ENCODE measurements at places on chromosomes 6 and 20.

DNA sequence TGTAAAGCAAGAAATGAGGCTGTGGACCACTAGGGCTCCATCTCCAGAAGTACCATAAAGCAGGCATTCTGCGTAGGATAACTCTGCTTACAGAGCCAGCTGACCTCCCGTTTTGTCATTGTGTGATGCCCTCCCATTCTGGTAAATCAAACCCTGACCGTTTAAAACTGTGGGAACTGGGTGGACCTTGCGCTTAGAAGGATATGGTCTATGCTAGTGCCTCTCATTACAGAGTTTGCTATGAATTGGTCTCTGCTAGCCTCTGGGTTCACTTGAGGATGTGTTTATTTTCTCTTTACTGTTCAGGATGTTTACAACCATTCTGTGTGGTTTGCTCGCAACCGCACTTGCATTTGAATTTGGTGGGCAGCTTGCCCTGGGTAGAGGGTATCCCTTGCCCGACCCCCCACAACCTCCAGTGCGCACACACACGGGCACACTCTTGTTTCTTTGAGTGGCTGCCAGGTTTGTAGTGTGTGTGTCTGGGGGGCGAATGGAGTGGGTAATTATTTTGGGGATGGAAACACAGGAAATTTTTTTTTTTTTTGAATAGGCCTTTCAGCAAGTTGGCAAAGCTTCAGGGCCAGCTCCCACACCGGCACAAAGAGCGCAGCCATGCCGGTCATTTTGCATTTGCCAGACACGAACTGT lies 198.3 kb downstream of the JARID2 start:
- DNase-seq, result peak; percentile 70

DNA sequence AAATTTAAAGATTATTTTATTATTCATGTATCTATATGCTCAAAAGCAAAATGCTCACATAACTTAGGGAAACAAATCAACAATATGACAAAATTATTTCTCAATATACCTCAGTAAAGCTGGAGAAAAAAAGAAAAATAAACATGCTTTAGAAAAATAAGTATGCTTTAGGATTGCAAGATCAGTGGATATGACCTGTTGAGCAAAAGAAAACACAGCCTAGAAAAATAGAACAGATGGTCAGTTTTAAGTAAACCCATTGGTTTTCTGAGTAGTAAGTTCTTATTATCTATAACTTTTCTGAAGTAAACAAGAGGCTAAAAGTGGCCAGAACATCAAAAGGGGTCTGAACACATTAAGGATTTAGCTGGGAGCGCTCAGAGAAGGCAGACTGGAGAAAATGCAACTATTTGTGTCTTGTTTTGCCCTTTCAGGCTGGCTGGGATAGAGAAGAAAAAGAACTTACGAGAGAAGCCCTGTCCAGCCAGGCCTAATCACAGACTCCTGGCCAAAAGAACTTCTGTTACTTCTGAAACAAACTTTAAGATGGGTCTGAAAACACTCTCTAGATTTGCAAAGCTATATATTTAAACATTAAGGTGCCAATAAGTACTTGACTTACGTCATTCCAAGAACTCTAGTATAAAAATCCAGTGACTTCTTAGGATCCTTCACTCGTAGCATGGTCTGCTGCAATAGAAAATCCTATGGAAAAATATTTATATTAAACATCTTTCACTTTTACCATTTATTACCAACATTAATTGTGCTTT lies 16.5 kb downstream of the GLO1 start:
- no peak for DNase-seq

GRCh38 chr20:10474606-10475184 lies 39.6 kb downstream of the SLX4IP start:
- no peak for DNase-seq

- DNase-seq, result peak; percentile 7
These were observed 380.9 kb upstream of the RGS17 start for GRCh38 chr6:153511896-153512496.

DNA sequence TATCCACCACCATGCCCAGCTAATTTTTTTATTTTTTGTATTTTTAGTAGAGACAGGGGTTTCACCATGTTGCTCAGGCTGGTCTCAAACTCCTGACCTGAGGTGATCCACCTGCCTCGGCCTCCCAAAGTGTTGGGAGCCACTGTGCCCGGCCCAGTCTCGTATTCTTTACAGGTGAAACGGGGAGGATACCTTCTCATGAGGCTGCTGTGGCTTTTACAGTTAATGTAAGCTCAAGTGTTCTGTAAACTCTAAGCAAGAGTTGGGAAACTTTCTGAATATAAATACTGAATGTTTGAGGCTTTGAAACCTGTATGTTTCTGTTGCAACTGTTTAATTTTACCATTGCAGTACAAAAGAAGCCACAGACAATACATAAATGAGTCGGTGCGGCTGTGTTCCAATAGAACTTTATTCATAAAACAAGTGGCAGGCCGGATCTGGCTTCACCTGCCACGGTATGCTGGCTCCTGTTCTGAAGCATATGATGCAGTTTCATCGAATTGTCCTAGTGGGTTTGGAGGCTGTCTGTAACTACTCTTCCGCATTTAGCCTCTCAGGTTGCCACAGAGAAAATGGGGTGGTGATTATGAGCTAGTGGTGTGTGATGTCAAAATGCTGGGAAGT lies 192.5 kb upstream of the ZFP64 start:
- no peak for DNase-seq

DNA sequence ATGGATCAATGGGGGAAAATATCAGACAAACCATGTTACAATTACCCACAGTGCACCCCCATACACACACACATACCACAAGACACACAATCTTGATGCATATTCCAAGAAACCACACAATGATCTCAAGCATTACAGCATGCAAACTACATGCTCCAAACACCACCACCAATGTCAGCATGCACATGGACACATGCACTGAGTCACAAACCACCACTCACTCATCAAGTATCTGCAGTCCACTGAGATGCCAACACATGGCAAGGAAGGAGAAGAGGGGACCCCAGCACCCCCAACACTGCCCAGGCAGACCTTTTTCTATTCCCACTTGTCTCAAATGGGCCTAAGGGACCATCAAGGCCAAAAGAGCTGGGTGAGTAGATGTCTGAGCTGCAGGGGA lies 91.6 kb downstream of the PREX1 start:
- DNase-seq, result no peak
